Neural progenitor cell (in vitro differentiated cells): ENCODE measurements at places on chromosomes 16 and 17.

DNA sequence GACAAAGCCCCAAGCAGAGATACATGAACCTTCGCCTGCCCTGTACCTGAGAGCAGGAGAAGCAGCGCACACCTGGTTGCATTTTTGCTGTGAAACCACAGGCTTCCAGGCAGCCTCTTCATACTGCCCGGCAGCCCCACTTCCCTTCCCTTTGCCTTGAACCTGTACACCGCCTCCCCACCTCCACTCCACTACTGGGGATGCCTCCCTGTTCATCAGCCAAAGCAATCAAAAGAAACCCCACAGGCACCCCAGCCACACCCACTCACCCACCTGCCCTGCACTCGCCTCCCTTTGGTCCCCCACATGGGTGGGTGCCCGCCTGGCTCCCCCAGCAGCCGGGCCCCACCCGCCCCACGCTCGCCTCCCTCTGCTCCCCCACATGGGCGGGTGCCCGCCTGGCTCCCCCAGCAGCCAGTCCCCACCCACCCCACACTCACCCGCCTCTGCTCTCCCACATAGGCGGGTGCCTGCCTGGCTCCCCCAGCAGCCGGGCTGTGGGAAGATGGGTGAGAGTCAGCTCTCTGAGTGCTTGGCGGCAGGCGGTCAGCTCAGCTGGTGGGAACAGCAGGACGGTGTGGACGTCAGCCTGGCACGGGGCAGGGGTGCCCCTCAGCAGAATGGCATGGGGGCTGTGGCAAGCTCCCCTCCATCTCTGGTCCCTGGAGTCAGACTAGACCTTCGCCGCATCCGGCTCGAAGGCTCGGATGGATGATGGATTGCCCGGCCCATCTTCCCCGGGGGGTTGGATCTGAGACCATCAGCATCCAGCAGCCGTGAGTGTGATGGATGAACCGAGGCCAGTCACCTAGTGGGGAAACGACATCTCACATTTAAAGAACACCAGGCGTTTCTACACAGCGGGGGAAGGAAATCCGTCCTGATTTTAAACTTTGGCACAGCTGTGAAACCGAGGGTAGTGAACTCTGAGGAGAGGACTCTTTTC lies 135.6 kb downstream of the BANP start:
- no peak for DNase-seq

DNA sequence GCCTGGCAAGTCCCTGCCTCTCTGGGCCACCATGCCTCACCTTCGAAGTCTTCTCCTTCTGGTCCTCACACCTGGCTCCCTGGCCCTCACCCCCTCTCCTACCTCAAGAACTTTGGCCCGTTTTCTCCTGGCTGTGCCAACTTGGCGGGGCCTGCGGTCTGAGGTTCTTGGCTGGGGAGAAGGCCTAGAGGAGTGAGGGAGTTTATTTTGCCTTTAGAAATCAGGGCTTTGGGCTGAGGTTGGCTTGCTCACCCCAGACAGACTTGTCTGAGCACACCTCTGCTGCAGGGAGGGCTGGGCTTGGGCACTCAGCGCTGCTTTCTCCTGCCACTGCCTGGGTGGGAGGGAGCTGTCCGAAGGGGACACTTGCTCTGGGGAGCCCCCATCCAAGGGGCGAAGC lies 23.3 kb upstream of the TAC4 start:
- DNase-seq: no peak

- no peak for DNase-seq
These were observed 1044.6 kb downstream of the CDH11 start for GRCh38 chr16:64077242-64077641.

DNA sequence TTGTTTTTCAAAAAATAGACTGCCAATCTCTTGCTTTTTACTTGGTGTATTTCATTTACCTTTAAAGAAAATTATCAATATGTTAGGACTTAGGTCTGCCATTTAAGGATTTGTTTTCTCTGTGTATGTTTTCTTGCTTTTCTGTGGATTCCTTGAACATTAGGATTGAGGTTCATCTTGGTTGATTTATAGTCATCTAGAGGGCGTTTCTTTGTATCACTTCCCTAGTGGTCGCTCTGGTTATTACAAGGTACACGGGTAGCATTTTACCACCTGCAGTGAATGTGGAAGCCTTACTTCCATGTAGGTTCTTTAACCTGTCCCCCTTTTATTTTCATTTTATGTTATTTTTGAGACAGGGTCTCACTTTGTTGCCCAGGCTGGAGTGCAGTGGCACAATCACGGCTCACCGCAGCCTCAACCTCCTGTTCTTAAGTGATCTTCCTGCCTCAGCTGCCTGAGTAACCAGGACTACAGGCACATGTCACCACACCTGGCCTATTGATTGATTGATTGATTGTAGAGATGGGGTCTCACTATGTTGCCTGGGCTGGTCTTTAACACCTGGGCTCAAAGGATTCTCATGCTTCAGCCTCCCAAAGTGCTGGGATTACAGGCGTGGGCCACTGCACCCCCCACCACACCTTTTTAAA lies 35.2 kb upstream of the CBX4 start:
- DNase-seq: peak; percentile 58

DNA sequence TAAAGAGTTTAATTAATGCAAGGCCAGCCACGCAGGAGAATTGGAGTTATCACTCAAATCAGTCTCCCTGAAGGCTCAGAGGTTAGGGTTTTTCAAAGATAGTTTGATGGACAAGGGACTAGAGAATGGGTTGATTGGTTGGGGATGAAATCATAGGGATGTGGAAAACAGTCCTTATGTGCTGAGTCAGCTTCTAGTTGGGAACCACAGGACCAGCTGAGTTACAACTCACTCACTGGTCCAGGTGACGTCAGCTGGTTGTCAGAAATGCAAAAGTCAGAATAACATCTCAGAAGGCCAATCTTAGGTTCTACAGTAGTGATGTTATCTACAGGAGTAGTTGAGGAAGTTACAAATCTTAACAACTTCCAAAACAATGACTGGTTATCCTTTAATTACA lies 47.6 kb downstream of the CPD start:
- no peak for DNase-seq

GRCh38 chr16:79182616-79183015 lies 417.9 kb downstream of the MAF start:
- no peak for DNase-seq

DNA sequence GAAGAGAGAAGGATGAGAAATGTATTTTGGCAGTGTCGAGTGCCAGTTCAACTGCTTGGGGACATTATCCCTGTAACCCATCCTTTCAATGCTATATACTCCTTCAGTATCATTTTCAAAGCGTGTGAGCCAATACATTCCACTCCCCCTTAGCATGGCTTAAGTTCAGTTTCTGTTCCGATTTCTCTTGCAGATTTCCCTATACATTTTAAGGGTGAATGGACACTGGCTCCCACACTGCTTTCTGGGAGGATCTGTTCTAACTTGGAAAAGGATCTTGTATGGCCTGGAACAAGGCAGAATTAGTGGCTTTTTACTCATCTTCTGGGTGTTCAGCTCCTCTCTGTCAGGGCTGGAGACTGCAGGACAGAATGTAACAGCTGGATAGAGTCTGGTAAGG lies 333.8 kb downstream of the HAPSTR1 start:
- DNase-seq: no peak

GRCh38 chr17:10135539-10136257 lies 62.7 kb downstream of the GAS7 start:
- no peak for DNase-seq

DNA sequence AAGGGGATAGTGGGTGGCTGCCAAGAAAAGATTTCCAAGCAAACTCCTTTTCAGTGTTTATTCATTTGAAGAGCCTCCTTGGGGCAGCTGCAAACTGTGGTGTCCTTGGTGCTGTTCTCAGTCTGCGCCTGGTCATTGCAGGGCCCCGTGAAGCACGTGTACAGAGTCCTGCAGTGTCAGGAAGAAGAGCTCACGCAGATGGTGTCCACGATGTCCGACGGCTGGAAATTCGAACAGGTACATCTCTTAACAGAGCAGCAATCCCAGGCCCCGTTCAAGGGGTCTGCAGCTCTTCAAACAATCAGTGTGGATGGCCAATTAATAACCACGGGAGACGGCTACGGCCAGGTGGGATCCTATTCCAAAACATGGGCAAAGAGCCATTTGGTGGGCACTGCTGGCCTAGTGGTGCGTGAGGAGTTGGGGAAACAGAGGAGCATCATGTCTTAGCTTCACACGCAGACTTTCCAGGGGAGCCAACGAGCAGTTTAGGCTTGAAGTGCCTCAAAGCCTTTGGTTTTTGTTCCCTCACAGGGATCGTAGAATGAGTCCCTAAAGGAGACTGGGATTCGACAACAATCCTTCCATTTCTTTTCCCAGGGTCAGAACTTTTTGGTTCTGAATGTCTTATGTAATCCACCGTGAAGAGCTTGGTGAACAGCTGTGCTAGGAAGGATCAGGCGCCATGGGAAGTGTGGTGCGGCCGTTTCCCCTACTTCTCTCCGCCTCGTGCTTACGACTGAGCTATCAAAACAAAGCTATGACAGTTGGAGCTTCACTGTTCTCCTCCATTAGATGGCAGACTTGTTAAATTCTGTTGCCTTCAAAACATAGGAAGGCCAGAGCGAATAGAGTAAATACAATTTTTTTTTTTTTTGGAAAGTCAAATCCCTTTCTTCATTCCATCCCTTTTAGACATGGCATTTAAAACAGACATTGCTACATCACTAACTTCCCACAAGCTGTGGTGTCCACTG lies 12.6 kb downstream of the KCTD2 start:
- no peak for DNase-seq

- DNase-seq: no peak
These were observed 156.1 kb upstream of the CACNG5 start for GRCh38 chr17:66678827-66679226.

GRCh38 chr16:53932975-53933374 lies 229.0 kb downstream of the FTO start:
- no peak for DNase-seq

DNA sequence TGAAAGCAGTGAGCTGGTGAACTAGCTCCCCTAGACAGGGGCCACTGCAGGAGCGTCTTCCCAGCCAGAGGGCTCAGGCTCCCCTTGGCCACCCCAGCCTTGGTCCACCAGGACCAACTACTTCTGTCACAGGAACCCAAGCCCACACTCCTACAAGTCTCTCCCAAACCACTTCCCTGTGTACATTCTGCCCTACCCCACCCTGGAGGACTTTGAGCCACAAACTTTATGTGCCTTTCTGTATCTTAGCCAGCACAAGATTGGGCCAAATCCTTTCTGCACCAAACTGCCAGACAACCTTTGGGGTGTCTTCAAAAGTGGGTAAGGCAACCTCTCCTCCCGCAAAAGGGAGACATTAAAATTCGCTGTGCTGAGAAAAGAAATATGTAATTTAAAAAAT lies 31.6 kb downstream of the EFCAB5 start:
- DNase-seq: no peak

DNA sequence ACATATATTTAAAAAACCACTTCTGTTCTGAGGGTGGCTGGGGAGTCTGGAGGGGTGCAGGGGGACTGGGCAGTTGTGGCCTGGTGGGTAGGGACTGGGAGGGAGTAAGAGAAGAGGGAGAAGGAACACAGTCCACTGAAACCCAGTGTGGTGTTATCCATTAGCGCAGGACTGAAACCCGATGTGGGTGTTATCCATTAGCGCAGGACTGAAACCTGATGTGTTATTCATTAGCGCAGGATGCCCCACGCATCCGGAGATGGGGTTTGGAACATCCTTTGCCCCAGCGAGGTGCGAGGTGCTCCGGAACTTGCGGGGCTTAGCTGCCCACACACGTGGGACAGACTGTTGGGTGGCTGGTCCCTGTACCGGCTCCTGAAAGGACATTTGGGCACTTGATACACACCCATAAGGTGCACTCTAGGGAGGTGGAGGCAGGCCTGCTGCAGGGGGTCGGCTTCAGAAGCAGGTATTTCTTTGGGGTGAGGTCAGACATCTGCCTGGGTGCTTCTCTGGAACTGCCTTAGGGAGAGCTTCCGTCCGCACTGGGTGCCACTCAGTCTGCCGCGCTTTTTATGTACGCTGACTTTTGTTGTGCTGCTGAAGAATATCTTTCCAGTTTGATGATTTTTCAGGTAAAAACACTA lies 20.3 kb upstream of the FASN start:
- DNase-seq: no peak

GRCh38 chr17:46817901-46818209 lies 637 bp downstream of the WNT3 start:
- DNase-seq: no peak

DNA sequence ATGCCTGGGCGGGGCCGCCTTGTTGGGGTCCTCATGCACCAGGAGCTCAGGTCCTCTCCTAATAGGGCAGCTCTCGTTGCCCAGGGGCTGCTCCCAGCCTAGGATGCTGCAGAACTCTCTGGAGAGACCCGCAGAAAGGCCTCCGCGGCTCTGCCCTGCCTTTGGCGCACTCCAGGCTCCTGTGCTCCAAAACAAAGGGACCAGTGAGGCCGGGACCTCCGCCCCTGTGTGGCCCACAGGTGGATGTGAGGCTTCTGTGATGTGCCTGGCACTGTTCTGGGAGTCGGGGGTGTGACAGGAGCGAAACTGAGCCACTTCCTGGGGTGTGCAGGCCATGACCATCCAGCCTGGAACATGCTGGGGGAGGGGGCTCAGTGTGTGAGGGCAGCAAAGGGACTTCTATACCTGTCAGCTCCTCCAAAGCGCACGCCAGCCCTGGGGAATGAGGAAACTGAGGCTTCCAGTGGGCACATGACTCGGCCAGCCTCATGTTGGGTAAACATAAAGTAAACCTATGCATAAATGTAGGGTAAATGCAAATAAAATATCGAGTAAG lies 153.2 kb downstream of the IRF8 start:
- no peak for DNase-seq

DNA sequence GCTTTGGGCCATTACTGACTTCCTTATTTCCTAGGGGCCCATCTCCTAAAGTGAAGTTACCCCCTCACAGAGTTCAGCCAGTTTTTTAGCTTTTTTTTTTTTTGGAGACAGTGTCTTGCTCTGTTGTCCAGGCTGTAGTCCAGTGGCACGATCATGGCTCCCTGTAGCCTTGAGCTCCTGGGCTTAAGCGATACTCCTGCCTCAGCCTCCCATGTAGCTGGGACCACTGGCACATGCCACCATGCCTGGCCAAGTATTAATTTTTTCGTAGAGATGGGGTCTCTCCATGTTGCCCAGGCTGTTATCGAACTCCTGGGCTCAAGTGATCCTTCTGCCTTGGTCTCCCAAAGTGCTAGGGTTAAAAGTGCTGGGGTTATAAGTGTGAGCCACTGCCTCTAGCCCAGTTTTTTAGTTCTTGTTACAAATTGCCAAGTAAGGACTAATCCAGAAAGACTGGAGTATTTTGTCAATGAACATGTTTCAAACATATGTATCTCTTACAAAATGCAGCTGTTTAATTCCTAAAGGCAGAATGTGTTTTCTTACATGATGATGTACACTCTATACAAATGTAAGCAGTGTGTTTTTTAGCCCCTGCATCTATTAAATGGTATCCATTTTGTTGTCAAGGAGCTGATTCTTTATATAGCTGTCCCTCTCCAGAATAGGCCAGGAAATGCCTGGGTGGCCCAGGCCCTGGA lies 49.1 kb upstream of the IL34 start:
- no peak for DNase-seq

DNA sequence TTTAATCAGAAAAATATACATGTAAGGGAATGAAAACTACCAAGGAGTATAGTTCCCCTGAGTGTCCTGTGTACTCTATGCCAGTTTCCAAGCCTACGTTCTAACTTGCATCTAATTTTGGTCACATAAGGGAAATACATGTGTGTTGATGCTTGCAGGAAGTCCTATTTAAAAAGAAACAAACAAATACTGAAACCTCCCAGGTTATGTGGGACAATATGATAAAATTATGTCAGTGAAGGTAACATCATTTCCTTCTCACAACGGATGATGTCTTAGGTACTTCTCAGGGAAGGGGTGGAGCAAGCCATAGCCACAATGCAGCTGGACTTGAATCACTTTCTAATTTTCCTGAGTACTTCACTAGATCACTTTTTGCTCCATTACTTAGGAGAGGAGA lies 115.9 kb downstream of the ZFHX3 start:
- DNase-seq: no peak
